ENCODE measurements at places on chromosomes 11 and 22.
A peak's percentile ranks its signal among the peaks of the same experiment; 100 is the strongest.

DNA sequence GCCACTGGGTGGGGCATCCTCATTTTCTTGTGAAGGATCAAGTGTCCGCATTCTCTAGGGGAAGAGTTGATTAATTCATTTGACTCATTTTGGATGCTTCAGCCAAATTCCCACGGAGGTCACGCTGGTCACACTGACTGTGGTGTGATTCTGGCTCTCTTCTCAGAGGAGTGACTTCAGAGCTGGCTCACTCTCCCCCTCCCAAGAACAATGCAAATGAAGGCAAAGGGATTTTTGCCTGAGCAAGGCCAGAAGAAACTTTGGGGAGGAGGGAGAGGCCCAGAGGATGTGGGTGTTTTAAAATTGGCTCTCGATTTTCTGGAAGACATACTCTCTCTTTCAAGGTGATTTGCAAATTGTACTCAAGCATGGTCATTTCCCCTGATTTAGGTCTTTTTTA is 51.1 kb upstream of the LMO2 start:
- DNase-seq = no peak

DNA sequence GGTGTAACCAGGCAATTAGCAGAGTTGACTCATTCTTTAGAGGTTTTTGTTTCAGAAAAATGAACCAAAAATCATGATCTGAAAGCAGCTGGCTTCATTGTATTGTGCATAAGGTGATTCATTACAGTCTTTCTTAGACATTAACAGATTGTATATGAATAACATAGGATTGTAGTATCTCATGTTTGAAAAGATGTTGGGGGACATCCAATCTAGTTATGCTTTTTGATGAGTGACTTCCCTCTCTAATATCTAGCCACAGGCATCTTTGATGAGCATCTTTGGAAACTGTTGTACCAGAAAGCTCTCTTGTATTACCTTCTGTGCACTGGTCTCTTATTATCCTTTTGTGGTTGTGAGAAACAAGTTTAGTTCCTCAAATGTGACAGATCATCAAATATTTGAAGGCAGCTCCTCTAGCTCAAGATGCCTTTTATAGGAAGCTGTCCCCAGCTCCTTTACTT is 8.3 kb downstream of the GRK3 start:
- no peak for DNase-seq

DNA sequence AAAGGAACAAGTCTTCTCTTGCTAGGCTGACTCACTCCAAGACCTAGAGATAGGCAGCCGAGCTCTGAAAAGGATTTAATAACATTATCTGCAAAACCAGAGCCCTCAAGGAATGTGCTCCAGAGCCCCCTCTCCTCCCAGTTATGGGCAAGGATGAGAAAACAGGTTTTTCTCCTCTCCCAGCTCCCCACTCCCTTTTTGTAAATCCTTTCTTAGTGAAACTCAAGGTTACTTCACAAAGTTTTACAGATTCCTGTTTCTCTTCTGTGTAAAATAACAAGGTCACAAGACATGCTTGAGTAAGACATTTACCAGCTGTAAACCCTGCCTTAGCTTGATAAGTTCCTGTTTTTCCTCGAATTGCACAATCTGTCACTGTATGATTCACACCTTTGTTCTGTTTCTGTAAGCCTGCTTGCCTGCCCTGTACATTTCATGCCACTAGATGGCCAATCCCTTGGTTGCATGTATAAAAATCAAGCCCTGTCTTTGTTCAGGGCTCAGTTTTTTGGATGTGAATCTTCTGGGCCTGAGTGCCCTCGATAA is 489.4 kb downstream of the KCNA4 start:
- DNase-seq = no peak

DNA sequence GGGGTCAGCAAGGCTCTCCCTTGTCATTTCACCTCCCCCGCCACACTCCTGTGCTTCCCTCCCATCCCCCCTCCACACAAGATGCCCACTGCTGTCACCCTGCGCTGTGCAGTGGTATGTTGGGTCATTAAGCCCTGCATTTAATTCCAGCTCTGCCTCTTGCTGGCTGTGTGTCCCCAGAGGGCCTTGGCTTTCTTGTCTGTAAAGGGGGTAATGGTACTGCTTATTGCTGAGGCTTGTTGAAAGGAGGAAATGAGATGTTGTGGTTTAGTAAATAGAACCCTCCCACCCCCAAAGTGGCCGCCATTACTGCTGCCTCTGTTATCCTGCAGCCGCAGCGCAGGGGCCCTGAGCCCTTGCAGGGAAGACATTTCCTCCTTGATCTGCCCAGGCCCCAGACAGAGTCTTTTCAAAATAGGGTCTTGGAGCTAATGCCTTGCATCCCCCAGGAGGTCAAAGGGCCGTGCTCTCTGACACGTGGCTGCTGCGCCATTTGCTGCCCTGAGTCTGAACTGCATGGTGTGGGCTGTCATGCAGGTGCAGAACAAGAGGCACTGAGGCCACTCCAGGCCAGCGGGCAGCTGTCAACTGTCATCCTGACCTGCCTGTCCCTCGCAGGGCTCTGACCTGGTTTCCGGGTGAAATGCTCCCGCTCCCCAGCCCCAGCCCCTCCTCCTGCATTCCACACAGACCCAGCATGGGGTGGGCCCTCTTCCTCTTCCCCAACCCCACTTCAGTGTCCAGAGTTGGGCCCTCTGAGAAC is 18.7 kb downstream of the PVALB start:
- DNase-seq = peak; percentile 31

- no peak for DNase-seq
Measured at GRCh38 chr11:45805305-45806071, 539 bp downstream of the SLC35C1 start.

DNA sequence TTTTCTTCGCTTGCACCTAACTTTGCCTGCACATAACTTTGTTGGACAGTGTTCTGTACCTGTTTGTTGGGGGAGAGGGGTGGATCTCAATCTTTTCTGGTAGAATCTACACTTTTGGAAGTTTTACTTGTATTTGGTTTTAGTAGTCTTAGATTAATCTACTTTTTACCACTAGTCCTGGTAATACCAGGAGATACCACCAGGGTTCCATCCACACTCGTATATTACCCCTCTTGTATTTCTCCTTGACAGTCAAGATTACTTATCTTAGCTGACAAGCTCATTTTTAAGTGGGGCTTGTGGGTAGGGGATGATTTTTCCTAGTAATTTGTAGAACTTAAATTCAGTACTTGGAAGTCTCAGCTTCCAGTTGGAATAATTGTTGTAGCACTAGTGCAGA is 37.3 kb upstream of the TECTA start:
- DNase-seq = no peak

GRCh38 chr11:119756169-119756865 is 27.3 kb upstream of the NECTIN1 start:
- DNase-seq = no peak

- peak; percentile 61 for DNase-seq
Measured at GRCh38 chr11:45935349-45936064, 13.1 kb downstream of the LARGE2 start.

- DNase-seq = no peak
Measured at GRCh38 chr11:32187111-32187510, 96.2 kb downstream of the RCN1 start.

GRCh38 chr11:100484948-100485347 is 202.1 kb upstream of the ARHGAP42 start:
- no peak for DNase-seq

DNA sequence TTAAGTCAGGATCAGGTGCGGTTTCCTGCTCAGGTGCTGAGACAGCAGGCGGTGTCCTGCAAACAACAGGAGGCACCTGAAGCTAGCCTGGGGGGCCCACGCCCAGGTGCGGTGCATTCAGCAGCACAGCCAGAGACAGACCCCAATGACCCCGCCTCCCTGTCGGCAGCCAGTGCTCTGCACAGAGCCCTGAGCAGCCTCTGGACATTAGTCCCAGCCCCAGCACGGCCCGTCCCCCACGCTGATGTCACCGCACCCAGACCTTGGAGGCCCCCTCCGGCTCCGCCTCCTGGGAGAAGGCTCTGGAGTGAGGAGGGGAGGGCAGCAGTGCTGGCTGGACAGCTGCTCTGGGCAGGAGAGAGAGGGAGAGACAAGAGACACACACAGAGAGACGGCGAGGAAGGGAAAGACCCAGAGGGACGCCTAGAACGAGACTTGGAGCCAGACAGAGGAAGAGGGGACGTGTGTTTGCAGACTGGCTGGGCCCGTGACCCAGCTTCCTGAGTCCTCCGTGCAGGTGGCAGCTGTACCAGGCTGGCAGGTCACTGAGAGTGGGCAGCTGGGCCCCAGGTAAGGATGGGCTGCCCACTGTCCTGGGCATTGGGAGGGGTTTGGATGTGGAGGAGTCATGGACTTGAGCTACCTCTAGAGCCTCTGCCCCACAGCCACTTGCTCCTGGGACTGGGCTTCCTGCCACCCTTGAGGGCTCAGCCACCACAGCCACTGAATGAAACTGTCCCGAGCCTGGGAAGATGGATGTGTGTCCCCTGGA is at the start of gene MYO7A:
TSS of gene MYO7A (plus strand) at position 327 of the 772 bp plus-strand sequence. CDS start 2,389 bp downstream, outside the sequence.
- DNase-seq = peak; percentile 31
